ENCODE measurements at places on chromosomes 6 and 20.

- DNase-seq = no peak
Observed at GRCh38 chr6:47146431-47147174, 104.5 kb upstream of the ADGRF1 start.

DNA sequence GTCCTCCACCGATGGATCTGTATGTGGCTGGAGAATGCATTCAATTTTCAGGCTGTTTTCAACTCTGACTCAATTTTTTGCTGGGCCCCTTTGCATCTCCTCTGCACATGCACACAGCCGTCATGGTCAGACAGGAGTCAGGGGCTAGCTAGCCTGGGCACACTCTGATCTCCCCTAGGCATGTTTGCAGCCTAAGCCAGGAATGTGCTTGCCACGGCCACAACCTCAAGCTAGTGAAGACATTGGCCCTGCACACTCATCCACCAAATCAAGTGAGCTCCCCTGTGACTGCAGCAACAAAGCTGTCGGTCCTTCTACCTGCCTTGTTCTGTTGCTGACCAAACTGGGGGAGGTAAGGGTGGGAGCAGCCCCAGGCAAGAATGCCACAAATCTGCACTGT, 300.5 kb downstream of the ESR1 start:
- DNase-seq = no peak

- DNase-seq = no peak
Observed at GRCh38 chr6:81216668-81217067, 535.8 kb downstream of the TENT5A start.

GRCh38 chr6:56713254-56713672, 70.6 kb upstream of the DST start:
- DNase-seq = no peak

- no peak for DNase-seq
Observed at GRCh38 chr6:36327226-36327918, 9.3 kb downstream of the BNIP5 start.

DNA sequence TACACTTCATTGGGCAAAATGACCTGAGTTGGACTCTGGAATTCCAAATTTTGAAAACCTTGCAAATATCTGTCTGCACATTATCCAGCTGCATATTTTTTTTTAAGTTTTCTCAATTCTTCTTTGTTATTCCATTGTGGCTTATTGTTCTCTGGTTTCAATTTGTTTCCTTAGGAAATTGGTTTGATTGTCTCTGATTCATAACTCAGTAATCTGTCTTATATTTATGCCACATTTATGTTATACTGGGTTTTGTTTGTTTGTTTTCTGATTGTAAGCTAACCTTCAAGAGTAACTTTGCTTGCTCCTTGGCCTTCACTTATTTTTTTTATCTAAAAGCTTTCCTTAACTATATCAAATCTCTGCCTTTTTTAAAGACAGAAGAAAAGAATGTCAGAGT, 193.3 kb upstream of the PLCB4 start:
- no peak for DNase-seq

GRCh38 chr6:118801257-118801656, 92.7 kb upstream of the ASF1A start:
- no peak for DNase-seq

DNA sequence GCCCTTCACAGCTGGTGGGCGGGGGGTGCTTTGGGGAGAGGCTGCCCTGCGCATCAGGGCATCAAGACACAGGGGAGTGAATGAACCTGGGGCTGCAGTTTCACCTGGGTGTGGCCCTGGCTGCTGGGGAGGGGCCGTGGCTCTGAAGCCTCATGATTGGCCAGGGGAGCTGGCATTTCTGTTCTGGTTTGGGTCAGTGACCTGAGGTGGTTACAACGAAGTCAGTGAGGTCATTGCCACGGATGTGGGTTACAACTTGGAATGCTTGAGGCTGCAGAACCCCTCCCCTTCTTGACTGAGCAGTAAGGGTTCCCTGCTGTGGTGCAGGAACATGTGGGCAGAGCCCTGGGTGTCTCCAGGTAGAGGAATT, 3.0 kb downstream of the TCEA2 start:
- DNase-seq = no peak

- DNase-seq = no peak
Observed at GRCh38 chr6:166936079-166936787, 20.1 kb downstream of the RNASET2 start.

DNA sequence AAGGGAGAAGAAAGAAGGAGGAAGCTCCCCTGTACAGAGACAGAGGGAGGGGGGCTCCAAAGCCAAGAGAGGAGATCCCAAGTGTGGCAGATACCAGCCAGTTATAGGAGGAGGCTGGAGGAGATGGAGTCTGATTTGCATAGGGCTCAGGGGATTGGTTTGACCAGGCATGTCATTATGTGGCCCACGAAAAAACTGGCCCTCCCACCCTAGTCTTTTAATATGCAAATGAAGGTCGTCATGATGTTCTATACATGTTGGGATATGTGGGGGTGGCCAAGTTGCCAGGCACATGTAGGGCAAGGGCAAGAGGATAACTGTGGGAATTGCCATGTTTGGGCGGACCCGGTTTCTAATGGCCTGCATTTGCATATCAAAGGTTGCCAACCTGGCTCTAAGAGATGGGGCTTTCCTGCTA, 17.6 kb upstream of the ZFP64 start:
- no peak for DNase-seq

GRCh38 chr20:62577490-62577836, 64.8 kb upstream of the SLCO4A1 start:
- no peak for DNase-seq

- DNase-seq = no peak
Observed at GRCh38 chr20:37999526-38000263, 33.6 kb downstream of the TTI1 start.

DNA sequence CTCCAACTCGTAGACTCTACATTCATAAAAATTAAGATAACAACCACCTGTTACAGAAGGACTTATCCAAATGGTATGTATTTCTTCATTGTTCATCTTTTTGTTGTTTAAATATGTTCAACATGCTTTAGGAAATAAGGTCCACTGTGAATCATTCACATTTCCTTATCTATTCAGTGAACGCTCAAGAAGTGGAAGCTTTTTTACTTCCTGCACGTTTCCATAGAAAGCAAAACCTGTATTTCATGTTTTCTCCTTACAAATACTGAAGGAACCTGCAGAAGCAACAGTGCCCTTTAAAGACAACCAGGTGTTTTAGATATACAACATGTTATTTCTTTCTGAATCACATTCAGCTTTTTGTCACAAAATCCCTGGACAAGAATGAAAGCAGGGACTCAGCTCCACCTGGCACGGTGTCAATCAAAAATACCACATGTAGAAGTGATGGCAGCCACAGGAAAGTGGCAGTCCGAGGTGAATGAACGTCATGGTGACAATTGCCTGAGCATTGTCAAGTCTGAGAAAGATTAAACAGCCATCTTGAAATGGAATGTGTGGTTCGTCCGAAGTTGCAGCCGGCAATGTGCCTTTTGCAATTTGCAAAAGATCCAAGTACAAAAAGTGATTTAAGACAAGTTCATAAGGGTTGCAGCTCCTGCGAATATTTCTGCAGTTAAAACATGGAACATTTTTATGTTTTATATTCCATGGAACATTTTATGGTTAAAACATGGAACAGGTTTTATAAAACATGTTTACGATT, 66.7 kb upstream of the RIPOR2 start:
- no peak for DNase-seq

DNA sequence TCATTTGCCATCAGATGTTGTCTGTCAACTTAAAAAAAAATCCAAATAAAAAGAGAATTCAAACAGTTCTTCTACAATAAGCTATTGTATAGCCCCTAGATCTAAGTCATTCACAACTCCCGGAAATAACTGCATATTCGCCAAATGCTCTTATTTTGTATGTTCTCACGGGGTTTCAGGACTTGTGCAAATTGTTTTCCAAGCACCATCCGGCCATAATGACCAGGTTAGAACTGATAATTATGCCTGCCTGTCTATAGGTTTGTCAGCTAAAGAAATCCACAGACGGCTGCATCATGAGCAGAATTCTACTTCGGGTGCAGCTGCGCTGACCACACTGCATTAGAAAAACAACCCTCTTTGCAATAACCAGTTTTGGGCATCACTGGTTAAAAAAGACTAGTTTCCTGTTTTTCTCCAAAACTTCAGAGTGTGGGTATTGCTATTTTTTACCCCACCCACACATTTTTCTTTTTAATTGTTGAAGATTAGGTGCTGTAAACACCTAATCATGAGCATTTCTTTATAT, 87.7 kb downstream of the HIVEP2 start:
- DNase-seq = no peak

- DNase-seq = no peak
Observed at GRCh38 chr6:140041056-140041455, 666.6 kb upstream of the CITED2 start.

GRCh38 chr6:11432091-11432490, 105.5 kb upstream of the TMEM170B start:
- DNase-seq = no peak

- no peak for DNase-seq
Observed at GRCh38 chr6:37459981-37460800, 27.2 kb downstream of the CMTR1 start.

GRCh38 chr6:2244261-2245102, 923 bp downstream of the GMDS start:
- no peak for DNase-seq

- no peak for DNase-seq
Observed at GRCh38 chr20:32451682-32452461, 93.7 kb downstream of the ASXL1 start.

- no peak for DNase-seq
Observed at GRCh38 chr6:2522521-2522920, 228.2 kb downstream of the MYLK4 start.

- no peak for DNase-seq
Observed at GRCh38 chr6:106097411-106098231, 11.5 kb downstream of the PRDM1 start.

GRCh38 chr20:62795023-62795761, 1.1 kb upstream of the MRGBP start:
- DNase-seq = no peak

- no peak for DNase-seq
Observed at GRCh38 chr6:148829415-148830101, 82.7 kb downstream of the UST start.

GRCh38 chr6:141117874-141118273, 1014.9 kb upstream of the GJE1 start:
- no peak for DNase-seq

DNA sequence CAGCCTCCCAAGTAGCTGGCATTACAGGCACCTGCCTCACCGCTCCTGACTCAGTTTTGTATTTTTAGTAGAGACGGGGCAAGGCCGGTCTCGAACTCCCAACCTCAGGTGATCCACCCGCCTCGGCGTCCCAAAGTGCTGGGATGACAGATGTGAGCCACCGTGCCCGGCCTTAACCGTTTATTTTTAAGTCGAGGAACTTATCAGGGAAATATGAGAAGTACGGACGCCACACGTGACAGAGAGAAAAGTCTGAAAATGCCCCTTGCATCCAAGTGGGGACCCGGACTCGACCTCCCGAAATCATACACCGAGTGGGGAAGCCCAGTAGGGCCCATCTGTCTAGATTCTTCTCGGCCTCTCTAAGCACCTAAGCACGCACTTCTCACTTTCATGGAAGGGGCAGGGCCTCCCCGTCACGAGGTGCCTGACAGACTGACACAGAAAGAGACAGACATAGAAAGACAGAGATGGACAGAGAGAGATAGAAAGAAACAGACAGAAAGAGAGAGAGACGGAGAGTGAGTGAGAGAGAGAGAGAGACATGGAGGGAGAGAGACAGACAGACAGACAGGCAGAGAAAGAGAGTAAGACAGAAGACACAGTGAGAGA, 756.5 kb upstream of the DEFB115 start:
- DNase-seq = no peak

GRCh38 chr6:46051962-46052361, 36.3 kb upstream of the CLIC5 start:
- DNase-seq = no peak

GRCh38 chr20:36120241-36120640, 34.3 kb upstream of the EPB41L1 start:
- no peak for DNase-seq

GRCh38 chr6:27293436-27294098, 18.5 kb downstream of the POM121L2 start:
- DNase-seq = no peak

DNA sequence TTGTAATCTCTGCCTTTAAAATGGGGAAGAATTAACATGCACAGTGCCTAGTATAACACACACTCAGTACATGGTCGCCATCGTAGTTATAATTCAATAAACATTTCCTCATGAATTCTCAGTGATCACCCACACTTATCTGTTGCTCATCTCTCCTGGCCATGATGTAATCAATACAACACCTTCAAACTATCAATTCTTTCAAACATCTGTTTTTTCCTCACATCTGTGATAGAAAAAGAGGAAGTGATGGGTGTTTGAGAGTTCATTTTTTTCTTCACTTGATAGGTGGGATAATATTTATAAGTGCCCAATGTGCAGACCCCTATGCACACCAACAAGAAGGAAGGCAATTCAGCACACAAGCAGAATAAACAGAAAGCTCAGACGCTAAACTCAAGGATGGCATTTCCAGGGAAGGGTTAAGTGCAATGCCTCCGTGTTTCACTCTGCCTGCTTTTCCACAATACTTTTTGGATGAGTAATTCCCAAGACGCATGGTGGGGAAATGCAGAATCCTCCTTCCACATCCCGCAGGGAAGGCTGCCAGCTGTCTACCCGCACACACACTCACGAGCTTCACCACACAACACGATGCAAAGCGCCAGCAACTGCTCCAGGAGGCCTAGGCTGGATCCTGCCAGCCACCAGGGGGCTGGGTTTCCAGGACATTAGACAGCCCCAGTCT, 100.3 kb downstream of the GMPR start:
- DNase-seq = no peak

DNA sequence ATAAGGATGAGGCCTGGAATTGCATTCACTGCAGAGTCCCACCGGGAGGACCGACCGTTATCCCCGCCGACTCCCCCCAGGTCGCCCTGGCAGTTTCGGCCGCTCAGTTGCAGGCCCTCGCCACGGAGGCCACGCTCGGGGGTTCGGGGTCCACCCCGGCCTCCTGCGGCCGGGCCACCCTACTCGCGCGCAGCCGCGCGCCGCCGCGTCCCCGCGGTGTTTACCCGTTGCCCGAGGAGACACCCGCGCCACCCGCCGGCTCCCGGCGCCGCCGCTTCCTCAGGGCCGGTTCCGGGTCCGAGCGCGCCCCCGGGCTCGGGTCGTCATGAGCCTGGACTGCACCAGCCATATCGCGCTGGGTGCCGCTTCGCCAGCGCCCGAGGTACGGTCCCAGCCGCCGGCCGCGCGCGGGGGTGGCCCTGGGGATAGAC, at the start of gene CCDC170:
Gene CCDC170 (plus strand): TSS at position 214 of the 431 bp plus-strand sequence. CDS start 112 bp downstream, at position 326.
- no peak for DNase-seq

- DNase-seq = no peak
Observed at GRCh38 chr6:89818977-89819335, 638 bp downstream of the MDN1 start.

- no peak for DNase-seq
Observed at GRCh38 chr6:142845624-142846458, 99.1 kb downstream of the HIVEP2 start.

Data from iPS DF 6.9 (cell line).